GM13977 (cell line): ENCODE measurements at places on chromosomes 2 and 18.

DNA sequence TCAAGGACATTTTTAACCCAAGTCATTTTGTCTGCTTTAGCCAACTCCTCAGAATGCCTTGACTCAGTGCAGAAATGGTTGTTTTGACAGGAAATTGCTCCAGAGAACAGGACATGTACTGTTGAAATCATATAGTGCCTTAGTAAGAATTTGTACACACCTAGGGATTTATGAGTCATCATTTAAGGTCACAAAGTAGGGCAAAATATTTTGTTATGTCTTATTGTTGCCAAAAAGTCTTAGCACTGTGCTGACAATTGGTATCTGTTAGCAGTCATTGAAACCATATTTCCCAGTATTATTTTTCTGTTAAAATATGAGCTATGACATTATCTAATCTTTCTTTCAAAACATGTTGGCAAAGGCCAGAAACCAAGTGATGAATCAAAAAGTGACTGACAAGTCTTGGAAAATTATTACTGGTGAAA lies 104.5 kb downstream of the OSBPL6 start:
- DNase-seq = no peak

- DNase-seq = peak; percentile 9
Observed at GRCh38 chr18:27363872-27364271, 178.8 kb upstream of the CHST9 start.

- no peak for DNase-seq
Observed at GRCh38 chr2:194087089-194087958, 1569.7 kb upstream of the SLC39A10 start.

DNA sequence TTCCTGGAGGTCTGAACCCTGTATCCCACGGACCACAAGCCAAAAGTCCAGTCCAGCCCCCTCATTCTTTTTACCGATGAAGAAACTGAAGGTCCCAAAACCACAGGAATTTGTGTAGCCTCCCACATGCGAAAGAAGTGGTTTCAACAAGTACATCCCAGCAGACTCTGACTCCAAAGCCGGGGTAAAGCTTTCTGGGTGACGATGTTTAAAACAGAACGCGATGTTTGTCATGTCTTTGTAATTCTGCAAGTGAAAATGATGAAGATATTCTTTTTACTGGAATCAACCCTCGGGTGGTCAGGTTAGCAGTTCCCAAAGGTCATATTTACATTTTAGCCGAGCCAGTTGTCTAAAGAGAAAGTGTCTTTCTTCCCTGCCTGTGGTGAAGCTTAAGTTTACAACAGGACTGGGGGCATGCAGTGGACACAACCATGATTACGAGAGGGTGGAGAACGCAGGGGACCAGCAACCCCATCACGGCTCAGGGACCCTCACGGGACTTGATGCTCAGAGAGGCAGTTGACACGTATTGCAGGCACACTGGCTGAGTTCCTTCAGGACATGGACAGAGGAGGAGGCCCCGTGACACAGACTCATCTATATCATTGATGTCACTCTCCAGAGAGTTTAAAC lies 17.8 kb upstream of the TMEM131 start:
- DNase-seq = peak; percentile 43

- DNase-seq = no peak
Observed at GRCh38 chr18:24173997-24174396, 35.1 kb downstream of the CABYR start.

GRCh38 chr18:10354241-10354811 lies 100.1 kb upstream of the APCDD1 start:
- DNase-seq = no peak

DNA sequence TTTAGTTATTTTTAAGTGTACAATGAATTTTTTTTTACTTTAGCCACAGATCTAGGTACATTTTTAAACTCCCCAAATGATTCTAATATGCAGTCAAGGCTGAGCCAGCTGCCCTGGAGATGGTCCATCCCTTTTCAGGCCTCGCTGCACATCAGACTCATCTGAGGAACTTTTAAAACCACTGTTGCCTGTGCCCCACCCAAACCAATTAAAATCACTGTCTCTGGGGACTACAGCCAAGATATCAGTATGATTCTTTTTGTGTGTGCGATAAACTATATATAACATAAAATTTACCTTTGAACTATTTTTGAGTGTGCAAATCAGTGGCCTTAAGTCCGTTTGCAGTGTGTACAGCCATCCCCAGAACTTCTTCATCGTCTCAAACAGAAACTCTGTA lies 9.1 kb upstream of the MALT1 start:
- DNase-seq = no peak

DNA sequence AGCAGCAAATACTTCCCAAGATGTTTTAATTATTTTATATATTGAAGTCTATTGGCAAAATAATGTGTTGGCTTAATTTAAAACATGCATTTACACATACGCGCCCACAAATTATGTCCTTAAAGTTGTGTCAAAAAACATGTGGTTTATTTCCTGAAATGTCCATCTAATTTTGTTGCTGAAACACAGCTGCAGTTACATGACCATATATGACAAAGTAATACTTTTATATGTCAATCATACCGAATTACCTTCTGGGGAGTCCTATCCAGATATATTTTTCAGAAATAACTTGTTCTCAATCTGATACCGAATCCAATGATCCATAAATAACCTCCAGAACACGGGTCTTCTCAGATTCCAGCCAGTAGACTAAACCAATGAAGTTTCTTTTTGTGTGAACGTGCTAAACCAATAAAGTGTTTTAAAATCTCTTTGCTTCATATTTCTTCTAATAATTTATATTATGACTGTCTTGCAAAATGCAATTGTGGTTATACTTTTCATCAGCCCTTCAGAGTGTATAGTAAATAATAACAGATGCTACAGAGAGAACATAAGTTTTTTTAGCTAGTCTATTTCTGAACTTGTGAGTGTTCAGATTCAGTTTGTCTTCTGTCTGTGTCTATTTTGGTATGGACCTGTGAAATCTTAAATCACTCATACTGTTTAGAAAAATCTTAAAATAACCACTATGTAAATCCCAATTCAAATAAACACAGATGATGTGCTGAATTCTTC lies 2.4 kb downstream of the SCG2 start:
- DNase-seq = no peak

GRCh38 chr2:230068651-230069055 lies at the start of gene SLC16A14:
Gene SLC16A14 (minus strand): TSS chr2:230068924. CDS start chr2:230059352, 9,572 bp downstream.
- DNase-seq = peak; percentile 30

DNA sequence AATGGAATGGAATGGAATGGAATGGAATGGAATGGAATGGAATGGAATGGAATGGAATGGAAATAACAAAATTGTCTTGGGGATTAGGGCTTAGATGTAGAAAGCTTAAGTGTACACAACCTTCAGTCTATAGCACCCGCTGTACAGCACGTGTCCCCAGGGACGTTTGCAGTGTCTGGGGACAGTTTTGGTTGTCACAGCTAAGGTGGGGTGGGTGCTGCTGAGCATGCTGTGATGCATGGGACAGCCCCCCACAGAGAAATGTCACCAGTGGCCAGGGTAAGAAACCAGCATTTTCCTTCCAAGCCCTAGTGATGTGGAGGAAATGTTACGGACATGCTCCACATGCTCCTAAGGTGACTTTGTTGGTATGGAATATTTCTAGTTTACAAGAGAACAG lies 70.8 kb downstream of the SH3RF3 start:
- DNase-seq = no peak

DNA sequence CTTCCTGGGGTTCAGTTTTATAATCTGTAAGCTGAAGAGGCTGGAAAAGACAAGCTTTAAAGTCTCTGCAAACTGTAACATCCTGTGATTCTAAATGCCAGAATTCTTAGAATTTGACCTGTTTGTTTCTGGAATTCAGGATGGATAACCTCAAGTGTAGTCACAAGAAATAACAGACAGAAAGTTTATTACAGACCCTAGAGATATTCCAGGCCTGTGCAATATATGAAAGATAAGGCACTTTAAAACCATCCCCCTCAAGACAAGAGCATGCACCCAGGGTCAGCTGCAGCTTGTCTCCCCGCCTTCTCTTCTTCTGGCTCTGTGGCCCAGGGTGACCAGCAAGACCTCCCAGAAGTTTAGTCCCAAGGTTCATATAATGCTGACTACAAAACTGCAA lies 298.7 kb upstream of the ACVR2A start:
- no peak for DNase-seq

GRCh38 chr18:42537291-42537690 lies 578.2 kb downstream of the RIT2 start:
- no peak for DNase-seq

DNA sequence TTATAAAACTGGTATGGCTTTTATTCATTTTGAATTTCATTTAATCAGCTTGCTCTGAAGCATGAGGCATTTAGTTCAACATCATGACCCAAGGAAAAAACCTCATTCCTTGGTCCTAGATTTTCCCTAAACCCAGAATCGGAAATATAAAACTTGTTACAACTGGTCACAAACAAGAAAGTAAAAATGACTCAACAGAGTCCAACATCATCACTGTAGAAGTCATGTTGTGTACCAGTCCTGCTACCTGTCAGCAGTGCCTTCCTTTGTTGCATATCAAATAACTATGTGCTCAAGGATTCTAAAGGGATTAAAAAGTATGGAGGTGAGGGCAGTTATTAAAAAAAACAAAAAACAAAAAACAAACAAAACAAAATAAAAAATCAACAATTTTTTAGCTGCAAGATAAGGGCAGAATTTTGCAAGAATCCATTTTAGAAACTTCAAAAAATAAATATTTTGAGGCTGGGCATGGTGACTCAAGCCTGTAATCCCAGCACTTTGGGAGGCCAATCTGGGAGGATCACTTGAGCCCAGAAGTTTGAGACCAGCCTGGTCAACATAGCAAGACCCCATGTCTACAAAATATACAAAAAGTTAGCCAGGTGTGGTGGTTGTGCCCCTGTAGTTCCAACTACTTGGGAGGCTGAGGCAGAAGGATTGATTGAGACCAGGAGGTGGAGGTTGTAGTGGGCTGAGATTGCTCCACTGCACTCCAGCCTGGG lies 18.4 kb downstream of the NCKAP1 start:
- DNase-seq = no peak
